ENCODE measurements at places on chromosomes 1 and 21. TPM values are rescaled to one million over a fixed set of nuclear protein-coding genes. Genes with fewer than 3 reads are reported as not detected.
A peak's percentile ranks its signal among the peaks of the same experiment; 100 is the strongest.

DNA sequence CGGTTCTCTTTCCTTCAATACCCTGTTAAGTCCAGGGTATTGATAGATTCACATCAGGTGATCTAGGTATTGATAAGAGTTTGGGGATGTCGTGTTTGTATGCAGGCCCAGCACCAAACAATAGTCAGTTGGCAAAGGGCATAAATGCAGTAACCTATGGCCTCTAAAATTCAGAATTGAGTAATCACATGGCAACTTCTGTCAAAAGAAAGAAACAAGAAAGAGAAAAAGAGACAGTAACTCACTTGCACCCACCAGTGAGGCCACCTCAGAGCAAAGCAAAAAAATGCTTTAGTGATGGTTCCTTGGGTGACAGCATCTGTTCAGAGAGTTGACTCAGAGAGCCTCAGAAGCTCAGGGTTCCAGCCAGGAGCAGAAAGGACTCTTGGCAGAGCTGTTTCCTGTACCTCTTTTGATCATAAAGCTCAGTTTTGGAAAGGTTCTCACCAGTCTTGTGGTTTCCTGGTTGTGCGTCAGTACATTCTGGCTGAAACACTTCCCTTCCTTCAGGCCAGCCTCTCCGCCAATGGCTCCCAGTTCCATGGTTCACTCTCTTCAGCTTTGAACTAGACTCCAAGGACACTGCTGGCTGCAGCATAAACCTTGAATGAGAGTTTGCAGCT lies 70.1 kb upstream of the GORAB start:
- DNase-seq, result no peak

DNA sequence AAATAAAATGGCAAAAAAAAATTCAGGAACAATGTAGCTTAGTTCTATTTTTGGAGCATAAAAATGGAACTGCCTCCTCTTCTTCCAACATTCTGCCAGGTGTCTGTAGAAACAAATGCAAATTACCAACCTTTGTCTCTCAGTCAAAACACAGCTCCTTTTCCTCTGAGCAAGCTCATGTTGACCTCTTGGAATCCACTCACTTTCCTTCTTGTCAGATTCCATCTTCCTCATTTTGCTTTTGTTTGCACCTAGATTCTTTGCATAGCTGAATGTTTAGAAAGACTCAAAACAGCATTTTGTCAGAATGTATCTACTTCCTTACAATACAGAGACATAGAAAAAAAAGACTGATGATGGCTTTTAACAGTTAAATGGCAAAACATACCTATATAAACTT lies 178.2 kb downstream of the ADGRL2 start:
- DNase-seq, result no peak

The LGR6 gene
- polyA plus RNA-seq, result 1.2 TPM

The FBLIM1 gene
- polyA plus RNA-seq, result 41.7 TPM

GRCh38 chr1:175208773-175209492 lies 16.4 kb upstream of the KIAA0040 start:
- DNase-seq, result no peak

DNA sequence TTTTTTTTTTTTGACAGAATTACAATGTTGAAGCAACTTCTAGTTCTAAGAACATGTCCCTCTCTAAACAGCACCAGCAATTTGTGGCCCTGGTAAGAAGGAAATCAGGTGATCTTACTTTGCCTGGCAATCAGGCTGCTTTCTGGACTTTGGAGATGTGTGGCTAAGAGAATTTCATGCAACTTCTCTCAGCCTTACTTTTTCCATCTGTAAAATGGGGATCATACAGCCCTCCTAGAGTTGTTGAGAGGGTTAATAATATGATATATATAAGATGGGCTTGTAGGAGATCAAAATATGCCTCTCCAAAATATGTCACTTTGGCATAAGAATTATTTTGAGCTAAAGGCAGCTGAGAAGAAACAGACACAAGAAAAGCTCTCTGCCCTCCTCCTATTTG lies 92.0 kb downstream of the SLC25A24 start:
- no peak for DNase-seq

The C1QTNF12 gene
- polyA plus RNA-seq, result 7.4 TPM

DNA sequence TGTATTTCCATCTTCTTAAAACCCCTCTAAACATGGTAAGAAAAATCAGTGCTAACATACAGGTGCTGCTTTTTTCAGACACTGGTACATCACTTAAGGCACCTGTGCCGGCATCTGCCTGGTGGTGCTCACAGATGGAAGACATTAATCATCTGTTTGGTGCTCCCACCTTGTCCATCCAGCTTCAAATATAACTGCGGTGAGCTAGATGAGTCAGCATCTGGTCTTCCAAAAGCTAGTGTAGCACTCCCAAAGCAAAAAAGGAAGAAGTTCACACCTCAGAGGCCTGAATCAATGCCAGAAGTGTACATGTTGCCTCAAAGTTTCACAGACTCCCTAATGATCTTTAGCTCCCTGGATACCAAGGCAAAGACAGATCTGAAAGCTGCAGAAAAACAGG lies 44.4 kb downstream of the TM2D1 start:
- no peak for DNase-seq

- no peak for DNase-seq
Measured at GRCh38 chr21:14040386-14040785, 170.4 kb downstream of the LIPI start.

The HHIPL2 gene
- polyA plus RNA-seq, result 0.71 TPM

The CYP4B1 gene
- 2.3 TPM for polyA plus RNA-seq

DNA sequence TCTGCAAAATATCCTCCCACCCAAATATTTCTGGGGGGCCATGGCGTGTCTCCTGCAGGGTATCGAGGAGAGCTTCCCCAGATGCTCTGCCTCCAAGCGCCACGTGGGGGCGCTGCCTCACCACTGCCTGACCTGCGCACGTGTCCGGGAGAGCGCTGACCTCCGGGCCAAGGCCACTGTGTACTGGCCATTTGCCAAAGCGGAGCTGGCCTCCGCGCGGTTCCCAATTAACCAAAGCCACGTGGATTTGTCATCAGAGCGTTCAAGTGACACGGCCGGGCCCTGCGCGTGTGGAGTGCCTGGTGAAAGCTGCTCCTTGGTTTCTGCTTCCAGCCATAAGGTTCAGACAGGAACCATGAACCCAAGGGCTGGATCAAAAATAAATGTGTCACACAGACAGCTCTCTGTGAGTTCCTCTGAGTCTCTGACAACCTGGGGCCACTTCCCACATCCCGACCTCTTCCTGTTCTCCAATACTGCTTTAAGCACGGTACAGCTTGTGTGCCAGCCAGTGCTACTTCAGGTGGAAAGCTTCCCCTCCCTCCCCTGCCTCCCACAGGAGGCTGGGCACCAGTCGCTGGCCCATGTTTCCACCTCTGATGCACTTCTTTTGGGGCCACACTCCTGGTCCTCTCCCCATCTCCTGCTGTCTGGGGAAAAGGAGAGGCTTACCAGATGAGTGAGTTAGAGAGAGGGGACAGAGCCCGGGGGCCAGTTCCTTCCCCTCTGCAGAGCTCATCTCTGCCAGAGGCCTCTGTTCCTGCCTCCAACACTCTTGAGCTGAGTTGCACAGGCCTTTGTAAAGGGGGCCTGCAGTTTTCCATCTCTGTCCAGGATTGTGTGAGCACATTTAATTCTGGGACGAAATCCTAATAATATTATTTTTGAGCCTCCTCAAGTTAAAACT lies 26.1 kb downstream of the ZP4 start:
- peak; percentile 36 for DNase-seq

GRCh38 chr1:228691926-228692325 lies 43.4 kb upstream of the RHOU start:
- peak; percentile 12 for DNase-seq

- no peak for DNase-seq
Measured at GRCh38 chr1:200355801-200356200, 54.0 kb downstream of the ZNF281 start.

The ACOT11 gene
- 8.8 TPM for polyA plus RNA-seq

DNA sequence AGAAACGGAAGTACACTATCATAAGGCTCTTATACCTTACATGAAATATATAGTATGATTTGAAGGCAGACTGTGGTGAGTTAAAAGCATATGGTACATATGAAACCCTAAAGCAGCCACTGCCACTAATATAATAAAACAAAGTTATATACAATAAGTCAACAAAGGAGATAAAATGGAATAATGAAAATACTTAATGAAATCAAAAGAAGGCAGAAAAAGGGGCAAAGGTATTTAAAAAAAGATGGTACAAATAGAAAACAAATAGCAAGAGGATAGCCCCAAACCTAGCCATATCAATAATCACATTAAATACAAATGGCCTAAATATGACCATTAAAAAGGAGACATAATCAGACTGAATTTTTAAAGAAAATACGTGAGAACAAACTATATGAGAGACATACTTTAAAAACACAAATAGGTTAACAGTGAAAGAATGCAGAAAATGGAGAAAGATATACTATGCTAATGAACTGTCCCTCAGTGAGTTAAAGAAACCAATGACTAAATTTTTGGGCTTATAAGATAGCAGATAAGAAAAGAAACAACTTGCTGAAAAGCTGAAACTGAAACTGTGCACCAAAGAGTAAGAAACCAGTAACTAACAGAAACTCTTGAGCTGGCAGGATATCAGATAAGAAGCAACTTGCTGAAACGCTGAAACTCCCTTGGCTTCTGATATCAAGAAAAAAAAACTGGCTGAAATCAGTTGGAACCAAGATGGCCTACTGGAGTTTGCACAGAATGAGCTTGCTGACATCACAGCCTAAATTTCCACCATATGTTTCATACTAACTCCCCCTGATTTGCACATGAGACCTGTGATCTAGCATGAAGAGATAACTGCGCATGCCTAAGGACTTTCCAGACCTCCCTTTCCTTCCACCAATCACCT lies 44.3 kb upstream of the IL10 start:
- DNase-seq, result no peak

The TSPEAR gene
- 0.62 TPM for polyA plus RNA-seq

DNA sequence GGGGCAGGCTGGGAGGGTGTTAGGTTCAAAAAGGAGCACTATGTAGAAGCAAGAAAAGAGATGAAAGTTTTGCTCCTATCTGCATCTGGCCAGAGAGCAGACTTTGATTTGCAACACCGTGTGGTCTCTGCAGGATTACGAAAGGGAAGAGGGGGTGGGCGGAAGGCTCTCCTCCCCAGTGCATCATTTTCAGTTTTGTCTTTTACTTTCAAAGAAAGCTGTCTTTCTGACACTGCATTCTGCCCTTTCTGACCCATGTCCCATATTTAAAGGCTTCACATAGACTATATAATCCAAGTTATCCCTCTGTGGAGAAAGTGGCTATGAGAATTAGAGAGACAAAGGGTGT lies 126.5 kb downstream of the RHOU start:
- no peak for DNase-seq

DNA sequence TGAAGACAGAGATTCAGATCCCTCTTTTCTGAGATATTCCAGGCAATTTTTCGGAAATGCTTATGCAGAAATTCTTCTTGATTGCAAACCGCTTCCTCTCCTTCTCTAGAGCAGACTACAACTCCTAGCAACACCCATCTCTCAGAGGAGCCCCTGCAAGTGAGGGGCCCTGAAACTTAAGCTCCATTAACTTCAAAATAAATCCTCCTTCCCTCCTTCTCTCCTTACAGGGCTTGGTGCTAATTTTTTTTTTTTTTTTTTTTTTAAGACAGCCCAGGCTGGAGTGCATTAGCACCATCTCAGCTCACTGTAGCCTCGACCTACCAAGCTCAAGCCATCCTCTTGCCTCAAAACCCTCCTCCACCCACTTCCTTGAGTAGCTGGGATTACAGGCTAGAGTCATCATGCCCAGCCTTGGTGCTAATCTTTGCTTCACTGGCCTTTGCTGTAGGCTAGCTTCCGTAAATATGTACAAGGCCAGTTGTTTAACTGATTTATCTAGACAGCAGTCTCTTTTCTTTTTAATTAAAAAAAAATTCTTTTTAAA lies 30.2 kb upstream of the SFPQ start:
- no peak for DNase-seq

The HAO2 gene
- polyA plus RNA-seq, result 87.5 TPM

The TEX38 gene
- polyA plus RNA-seq, result 0.28 TPM

DNA sequence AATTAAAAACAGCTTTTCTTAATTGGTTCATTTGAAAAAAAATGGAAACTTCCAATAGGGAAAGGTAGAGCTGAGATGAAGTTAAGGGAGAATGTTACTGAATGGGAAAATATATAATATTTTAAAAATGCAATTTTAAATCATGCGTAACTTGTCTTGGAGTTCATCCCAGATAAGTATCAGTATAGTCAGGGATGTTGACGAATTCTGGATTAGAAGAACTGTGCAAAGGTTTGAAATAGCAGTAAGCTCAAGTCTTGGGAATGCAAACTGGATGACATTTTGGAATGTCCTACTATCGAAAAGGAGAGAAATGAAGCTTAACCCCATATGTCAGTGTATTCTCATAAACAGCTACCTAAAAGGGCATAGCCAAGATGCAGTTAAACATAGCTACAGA lies 4.0 kb upstream of the ST6GALNAC3 start:
- DNase-seq, result no peak

DNA sequence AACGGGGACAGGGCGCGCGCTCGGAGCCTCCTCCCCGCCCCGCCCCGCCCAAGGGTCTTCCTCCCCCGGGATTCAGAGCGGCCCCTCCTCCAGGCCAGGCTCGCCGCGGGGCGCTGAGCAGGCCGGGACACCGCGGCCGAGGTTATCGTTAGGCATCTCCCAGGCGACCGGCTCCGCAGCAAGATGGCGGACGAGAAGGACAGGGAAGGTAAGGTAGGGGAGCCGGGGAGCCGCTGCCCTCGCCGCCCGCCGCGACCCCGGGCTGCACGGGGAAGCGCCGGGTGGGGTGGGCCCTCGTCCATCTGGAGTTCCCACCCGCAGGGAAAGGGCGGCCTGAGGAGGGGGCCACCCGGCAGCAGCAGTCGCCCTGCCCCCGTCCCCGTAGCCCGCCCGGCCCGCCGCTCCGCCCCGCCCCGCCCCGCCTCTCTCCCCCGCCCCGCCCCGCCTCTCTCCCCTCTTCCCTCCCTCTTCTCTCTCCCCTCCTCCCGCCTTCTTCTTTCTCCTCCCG lies 105.9 kb upstream of the HNRNPU start:
- DNase-seq, result no peak

DNA sequence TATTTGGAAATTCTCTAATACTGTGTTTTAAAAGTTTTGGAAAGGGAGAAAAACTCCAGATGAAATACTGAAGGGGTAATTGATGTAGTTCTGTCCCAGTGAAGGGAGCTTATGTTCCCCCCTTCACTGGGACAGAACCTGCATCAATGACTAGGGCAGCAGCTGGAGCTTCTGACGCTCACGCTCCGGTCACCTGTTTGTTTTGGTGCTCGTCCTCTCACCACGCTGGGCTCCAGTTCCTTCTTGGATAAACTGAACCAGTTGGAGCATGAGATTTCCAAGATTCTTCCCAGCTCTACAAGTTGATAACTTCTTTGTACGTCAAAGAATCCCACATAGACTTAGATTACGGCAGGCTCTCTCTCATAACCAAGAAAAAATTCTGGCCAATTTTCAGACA lies 51.4 kb upstream of the HNRNPU start:
- DNase-seq, result no peak

- DNase-seq, result no peak
Measured at GRCh38 chr1:161260376-161261260, 2.1 kb downstream of the PCP4L1 start.

- DNase-seq, result no peak
Measured at GRCh38 chr1:63148825-63149645, 173.3 kb upstream of the FOXD3 start.

GRCh38 chr1:75501577-75502295 lies 109.2 kb downstream of the SLC44A5 start:
- DNase-seq, result no peak

The KCNJ10 gene
- 28.0 TPM for polyA plus RNA-seq
